Fibroblast of lung (primary cell): ENCODE measurements at places on chromosomes 3 and 15. TPM values are rescaled to one million over a fixed set of nuclear protein-coding genes. Genes with fewer than 3 reads are reported as not detected.
A peak's percentile ranks its signal among the peaks of the same experiment; 100 is the strongest.

DNA sequence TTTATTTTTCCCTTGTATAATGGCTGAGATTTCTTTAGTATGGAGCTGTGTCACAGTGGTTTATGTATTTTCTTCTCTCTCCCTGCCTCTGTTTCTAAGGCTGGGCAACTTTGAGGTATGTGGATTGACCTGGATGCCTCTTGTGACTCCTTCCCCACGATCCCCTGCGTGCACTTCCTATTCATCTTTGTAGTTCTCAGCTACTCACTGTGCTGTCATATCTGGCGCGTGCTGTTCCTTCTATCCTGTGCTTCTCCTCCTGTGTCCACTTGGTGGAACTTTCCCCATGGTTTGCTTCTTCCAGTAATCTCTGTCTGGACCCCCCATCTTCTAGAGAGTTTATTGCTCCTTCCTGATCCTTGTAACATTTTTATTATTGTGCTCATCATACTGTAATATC lies 97.3 kb downstream of the AKAP13 start:
- DNase-seq, result peak; percentile 63
- H3K4me1 ChIP-seq, result peaks cover 21% of the 10 kb centered on the region

The SYNM gene
- 4.4 and 8.6 TPM in 2 replicates for total RNA-seq

The SAMMSON gene
- under 0.01 TPM in 2 replicates for total RNA-seq

GRCh38 chr3:44499149-44499898 lies 21.9 kb upstream of the ZNF445 start:
- no peak for DNase-seq
- H3K27ac ChIP-seq, result no peak overlapping the region
- H3K27me3 ChIP-seq, result no peaks in the 10 kb centered on the region
- H3K36me3 ChIP-seq, result no peaks in the 10 kb centered on the region
- no peaks in the 10 kb centered on the region for H3K4me1 ChIP-seq

The CPNE4 gene
- total RNA-seq, result 0.17 TPM in 1 of 2 replicates, not detected in the other
